CD4-positive, alpha-beta T cell treated with Interleukin-4 for 1 hour (primary cell): ENCODE measurements at places on chromosomes 4 and X.

DNA sequence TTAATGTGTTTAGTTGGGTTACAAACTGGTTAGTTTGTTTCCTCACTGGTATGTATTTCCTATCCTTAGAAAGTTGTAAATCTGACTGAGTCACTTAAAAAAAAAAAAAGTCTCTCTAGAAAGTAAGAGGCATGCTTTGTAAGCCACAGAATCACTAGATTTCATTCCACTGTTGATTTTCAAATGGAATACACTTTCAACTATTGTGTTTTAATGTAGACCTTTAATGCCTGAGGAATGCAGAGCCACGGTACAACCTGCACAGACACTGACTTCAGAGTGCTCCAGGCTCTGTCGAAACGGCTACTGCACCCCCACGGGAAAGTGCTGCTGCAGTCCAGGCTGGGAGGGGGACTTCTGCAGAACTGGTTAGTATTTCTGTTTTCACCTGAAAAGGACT, 88.6 kb downstream of the HHIP start:
- no peak for DNase-seq

DNA sequence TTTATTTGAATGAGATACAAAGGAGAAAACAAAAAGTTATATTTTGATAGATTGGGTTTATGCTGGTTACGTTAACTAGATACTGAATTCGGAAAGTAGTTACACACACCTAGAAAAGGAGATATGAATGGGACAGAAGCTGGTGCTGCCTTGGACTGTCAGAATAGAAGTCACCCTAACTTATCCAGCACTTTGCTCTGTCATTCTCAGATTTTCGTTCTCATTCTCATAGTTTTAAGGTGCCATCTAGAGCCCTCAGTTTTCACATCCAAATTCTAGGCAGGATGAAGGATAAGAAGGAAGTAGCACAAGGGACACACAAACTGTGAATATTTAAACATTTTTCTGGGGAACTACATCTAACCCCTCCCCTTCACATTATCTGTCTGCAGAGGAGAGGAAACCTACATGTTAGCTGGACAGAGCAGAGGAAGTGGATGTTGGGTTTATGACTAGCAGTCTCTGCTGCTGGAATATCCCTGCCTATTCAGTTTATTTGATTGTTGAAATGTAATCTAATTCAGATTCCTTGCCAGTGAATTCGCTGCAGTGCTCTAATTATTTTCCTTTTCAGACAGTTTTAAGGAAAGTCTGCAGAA, 521.9 kb downstream of the FAT4 start:
- no peak for DNase-seq

DNA sequence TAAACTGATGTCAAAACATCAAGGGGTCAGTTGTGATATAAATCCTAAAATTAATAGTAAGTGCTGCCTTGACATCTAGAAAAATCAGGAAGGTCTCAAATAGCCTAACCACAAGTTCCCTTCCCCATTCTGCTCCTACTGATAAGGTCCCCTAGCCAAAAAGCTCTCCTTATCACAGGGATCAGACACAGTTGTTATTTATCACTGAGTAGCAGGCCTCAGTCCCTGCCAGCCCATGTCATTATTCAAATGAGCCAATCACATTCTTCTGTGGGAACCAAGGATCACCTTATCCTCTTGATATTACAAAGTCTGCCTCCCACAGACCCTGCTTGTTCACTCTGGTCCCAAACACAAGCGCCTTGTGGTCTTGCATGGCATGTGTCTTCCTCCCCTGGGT, 23.3 kb upstream of the TMEM255A start:
- no peak for DNase-seq

GRCh38 chr4:89056953-89057398, at the start of gene FAM13A:
Gene FAM13A, minus strand, starts transcription at chr4:89057185. Its CDS starts 221 bp downstream, at chr4:89056964.
- DNase-seq: no peak

- DNase-seq: no peak
Measured at GRCh38 chr4:152348670-152349069, 187.2 kb downstream of the FBXW7 start.

DNA sequence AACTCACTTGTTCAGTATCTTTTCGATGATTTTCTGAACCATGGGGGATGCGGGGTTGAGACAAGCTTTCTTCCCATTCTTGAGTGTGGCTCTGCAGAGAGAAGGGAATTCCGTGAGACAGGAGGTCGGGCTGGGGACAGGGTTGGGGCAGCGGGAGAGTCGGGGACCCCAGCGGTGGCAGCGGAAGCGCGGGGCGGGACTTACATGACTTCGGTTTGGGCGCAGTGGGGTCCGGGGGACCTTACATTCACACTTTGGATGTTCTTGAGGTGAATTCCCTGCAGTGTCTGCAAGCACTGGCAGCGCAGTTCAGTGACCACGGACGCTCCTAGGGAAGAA, 434 bp downstream of the CXCL3 start:
- no peak for DNase-seq
